T47D (cell line): ENCODE measurements at places on chromosomes 7 and 10.

DNA sequence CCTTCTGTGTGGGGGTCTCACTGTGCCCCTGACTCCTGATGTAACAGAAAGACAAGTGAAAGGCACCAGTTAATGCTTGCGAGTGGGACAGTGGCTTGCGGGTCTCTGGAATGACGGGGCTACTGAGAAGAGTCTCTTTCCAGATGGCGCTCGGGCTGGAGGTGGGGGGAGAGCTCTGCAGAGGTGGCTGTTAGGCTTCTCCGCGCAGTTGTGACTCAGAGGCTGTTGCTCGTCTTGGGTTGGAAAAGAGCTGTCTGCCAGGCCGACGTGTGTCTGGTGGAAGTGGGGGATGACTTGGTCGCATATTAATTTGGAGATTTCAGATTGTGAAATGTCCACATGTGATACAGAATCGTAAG is 27.9 kb upstream of the SH2B2 start:
- DNase-seq = no peak

DNA sequence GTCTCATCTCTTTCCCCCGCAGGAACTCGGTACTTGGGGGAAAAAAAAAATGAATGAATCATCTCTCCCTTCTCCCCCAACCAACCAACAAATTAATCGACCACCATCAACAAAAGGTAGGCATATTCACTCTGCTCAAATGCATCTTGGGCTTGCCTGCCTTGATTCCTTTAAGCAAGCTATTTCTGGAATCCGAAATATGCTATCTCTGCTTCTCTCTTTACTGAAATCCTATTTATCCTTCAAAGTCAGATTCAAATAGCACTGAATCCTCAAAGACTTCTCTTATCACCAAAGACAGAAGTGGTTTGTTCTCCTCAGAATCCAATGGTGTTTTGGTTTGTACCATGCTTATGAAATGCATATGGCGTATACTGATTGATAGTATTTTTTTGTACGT is 49.6 kb upstream of the TPK1 start:
- no peak for DNase-seq

DNA sequence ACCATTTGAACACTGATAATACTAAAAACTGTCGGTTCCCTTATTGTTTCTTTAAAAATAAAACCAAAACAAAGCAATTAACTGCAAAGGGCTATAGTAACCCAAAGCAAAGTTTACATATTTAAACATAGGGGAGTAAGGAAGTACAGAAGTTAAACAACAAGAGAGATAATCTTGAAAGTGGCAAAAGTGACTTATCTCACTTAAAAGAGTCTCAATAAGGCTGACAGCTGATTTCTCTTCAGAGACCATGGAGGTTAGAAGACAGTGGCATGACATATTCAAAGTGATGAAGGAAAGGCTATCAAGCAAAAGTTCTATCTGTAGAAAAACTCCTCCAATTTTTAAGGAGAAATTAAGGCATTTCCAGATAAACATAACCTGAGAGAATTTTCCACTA is 233.5 kb upstream of the HDAC9 start:
- no peak for DNase-seq

DNA sequence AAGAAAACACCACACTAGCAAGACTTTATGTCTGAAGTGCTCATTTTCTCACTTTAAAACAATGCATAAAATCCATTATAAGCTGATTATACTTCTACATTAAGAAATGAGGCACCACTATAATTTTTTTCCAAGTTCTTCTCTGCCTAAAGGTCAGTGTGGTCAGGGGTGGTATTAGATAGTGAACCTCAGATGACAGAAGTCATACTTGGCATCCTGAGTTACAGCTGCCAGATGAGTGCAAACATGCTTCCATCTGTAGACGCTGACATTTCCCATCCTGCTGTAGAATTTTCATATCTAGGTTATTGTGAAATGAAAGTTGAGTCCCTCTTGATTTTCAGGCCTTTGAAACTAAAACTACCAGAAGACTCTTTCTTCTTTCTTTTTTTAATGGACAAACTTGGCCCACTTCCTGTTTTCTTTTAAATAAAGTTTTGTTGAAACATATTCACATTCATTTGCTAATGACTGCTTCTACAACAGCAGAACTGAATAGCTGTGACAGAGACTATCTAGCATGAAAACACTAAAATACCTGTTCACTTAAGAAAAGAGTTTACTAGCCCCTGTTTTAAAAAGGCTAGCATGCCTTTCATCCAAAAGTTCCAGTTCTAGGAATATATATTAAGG is 900.8 kb downstream of the XPNPEP1 start:
- DNase-seq = no peak

DNA sequence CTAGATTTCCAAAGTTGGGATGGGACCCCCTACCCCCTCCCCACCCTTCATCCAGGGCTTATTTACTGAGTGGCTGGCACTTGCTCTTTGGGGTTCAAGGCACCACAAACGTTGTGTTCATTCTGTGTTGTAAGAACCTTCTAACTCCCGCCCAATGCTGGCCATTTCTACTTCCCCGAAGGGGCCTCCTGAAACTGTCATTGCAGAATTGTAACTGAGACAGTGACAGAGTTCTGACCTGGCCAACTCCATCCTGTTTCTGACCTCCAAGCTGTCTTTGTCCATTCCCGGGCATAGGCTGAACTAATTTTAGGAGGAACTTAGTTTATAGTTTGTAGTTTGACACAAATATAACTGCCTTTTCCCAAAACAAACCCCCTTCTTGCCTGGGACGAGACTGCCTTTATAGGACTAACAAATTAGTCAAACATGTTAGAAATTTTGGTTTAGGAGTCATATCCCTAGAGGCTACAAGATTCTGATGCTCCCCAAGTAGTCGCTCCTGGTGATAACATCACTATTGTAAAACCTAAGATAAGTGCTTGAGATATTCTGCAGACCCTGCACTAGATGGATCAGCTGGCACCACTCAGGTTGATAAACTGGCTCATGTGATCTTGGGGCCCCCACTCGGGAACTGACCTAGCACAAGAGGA is 34.8 kb upstream of the ZMIZ2 start:
- no peak for DNase-seq

GRCh38 chr7:116512520-116513188 is 12.2 kb upstream of the CAV1 start:
- DNase-seq = no peak

DNA sequence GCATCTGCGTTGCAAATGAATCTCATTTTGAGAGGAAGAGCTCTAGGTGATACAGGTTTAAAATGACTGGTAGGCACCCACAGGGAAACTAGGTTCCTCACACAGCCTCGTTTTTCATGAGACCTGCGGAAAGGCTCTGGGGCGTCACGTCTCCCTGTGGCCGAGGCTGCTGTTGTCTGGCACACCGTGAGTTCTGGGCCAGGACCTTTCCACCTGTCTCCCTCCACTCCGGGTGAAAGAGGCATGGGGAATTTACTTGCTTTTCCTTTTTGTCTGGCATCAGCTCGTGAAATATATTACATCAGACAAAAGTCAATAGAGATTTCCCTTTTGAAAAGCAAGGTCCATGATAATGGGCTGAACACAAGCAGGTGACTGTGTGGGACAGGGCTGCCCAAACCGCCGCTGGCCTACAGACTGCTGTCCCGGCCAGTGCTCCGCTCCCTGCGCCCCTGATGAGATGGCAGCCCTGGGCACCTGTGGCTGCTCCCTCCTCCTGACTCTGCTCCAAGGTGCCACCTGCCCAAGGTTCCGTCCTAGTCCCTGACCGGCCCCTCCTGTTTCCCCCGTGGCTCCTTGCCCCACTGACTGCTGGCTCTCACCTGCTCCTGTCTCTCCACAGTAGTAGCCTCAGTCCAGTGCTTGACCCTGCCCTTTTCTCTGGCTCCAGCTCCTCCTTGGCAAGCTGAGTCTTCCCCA is 109.6 kb downstream of the NKX6-2 start:
- no peak for DNase-seq

DNA sequence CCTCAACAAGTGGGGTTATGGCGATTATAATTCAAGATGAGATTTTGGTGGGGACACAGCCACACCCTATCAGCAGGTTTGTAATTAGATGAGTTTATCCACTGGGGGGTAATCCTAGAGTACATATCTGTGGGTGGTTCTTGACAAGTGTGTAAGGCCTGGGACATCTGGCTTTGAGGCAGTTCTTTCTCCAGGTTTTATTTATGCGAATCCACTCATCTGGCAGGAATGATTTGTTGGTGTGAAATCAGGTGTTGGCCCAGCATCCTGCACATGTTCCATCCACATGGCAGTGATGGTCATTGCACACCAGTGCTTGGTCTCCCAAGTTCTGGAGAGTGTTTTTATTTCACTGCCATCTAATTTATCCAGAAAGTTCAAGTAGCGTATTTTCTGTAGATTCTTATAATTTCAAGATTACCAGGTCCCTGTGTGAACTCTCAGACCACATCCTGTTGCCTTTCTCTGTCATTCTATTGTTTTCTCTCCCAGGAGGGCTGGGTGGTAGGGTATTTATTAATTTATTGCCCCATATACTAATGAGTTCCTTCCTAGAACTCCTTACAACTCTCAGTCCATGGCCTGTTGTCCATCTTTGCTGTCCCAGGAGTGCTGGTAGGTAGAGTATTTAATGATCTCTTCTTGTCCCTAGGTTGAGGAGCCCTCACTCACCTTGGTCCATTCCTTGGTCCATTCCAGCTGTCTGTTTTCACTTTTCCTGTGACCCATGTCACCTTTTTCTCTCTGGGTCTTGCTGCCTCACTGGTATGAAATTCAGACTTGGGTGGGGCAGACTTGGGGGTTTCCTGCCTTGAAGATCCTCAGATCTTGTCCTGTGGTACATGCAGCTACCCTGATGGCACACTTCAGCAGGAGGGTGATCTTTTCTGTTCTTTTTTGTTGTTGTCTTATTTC is 10.4 kb downstream of the RALA start:
- DNase-seq = no peak

DNA sequence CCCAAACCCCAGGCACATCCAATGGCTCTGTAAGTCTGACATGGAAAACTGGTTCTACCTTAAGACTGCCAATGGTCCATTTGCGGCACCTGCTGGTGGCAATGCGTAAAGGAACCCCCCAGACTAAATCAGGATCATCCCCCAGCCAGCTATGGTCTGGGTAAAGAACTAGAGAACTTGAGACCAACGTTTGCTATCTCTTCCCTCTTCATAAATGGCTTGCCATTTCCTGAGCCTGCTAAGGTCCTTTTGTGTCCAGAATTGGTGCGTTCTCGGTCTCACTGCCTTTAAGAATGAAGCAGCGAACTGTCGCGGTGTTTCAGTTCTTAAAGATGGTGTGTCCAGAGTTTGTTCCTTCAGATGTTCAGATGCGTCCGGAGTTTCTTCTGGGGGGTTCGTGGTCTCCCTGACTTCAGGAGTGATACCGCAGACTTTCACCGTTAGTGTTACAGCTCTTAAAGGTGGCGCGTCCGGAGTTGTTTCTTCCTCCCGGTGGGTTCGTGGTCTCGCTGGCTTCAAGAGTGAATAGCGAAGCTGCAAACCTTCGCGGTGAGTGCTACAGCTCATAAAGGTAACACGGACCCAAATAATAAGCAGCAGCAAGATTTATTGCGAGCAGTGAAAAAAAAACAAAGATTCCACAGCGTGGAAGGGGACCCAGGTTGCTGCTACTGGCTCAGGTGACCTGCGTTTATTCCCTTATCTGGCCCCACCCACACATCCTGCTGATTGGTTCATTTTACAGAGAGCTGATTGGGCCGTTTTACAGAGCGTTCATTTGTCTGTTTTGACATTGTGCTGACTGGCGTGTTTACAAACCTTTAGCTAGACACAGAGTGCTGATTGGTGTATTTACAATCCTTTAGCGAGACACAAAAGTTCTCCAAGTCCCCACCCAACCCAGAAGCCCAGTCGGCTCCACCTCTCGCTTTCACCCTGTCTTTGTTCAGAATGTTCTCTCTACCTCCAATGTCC is 95.4 kb downstream of the ELMO1 start:
- peak; percentile 70 for DNase-seq
